Gastroesophageal sphincter (tissue), 4 donors: ENCODE measurements at places on chromosomes 7 and 10. TPM values are rescaled to one million over a fixed set of nuclear protein-coding genes. Genes with fewer than 3 reads are reported as not detected.

DNA sequence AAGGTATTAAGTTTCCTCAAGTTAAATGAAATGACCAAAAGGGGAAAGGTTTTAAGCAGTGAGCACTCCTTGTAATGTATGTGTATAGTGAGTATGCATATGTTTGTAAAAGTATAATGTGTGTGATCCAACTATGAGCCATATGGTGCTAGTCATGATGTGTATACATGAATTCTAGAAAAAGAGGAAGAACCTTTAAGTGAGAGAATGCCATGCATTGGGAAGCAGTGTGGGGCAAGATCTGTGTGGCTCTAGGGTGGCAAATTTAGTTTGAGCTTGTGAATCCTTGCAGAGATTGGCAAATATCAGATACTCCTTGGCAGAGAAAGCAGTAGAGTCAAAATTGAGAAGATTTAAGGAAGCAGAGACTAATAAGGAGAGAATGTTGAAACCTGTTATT is 435.0 kb downstream of the AUTS2 start:
- ATAC-seq: no peak

The CALN1 gene
- total RNA-seq: 0.04 TPM

GRCh38 chr10:35341521-35341920 is 5.2 kb downstream of the CCNY start:
- ATAC-seq: no peak

The MBL2 gene
- total RNA-seq: not detected

DNA sequence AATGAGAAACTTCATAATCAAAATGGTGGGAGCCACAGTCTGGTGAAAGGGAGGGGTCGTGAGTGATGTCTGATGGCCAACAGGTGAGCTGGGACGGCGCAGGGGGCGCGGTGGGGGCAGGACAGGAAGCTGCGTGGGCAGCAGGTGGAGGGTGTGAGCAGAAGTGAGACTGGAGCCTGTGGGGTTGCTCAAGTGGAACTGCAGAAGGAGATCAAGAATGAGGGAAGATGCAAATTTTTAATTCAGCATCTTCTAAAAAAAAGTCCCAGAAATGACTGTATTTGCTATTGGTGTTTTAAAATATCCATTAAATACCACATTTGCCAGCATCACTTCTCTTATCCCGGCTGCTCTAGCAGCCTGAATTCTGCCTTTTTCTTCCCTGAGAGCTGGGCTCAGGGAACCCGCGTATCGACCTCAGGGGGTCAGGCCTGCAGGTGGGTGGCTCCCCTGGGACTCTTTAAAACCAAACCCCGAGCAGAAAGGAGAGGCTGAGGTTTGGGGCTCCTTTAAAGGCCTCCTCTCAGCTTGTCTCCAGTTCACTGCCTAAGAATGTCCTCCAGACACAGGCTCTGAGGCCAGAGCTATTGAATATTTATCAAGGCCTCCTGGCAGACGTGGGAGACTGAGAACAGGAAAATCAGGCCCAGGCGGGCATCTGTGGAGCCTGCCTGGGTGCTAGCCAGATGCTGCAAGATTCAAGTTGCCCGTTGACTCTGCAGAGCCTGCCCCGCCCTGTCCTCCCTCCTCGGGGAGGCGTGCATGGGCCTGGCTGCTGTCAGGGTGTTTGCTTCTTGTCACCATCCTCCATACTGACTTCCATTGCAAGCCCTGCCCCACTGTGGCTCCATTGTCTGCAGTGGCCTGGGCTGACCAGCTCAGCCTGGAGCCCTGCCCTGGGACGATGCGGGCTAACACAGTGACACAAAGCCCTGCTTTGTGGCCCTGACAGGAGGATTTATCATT is 53.9 kb downstream of the SYPL1 start:
- ATAC-seq: peak; percentile 61

- ATAC-seq: no peak
These were observed 302.1 kb upstream of the IMMP2L start for GRCh38 chr7:111864291-111864976.
